ENCODE measurements at places on chromosomes 4 and X.
A peak's percentile ranks its signal among the peaks of the same experiment; 100 is the strongest.

GRCh38 chr4:1759170-1759817, 33.8 kb upstream of the FGFR3 start:
- DNase-seq: no peak

GRCh38 chr4:142773505-142773904, 72.6 kb downstream of the INPP4B start:
- DNase-seq: no peak

DNA sequence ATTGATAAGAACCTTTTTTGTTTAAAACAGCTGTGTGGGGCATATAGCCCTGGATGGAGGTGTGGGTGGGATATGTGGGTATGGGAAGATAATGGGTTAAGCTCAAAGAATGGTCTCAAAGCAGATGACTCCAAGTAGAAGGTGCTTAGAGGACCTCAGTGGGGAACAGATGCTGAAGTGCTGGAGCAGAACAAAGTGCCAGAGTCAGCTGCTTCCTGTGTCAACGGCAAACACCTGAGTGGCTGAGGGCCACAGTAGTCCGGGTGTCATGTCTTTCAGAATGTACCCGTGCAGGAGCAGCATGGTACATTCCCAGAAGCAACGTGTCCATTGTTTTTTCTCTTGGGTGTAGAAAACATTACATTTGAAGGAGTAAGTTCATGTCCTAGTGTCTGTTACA, 210.6 kb downstream of the CCNG2 start:
- no peak for DNase-seq

DNA sequence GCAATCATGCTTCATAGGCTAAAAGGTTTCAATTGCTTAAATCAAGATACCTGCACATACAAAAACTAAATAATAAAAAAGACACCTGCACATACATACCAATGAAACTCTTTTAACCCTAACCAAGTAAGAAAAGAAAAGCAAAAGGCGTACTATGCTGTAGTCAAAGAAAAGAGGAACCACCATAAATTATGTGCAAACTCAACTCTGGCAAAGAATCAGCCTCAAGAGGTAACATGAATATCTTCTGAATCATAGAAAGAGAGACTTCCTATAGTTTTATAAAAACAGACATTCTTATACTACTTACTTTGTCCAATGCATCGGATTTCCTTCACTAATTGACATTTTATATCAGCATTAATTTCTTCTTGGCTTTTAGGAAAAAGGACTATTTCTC, 29.3 kb downstream of the MMGT1 start:
- no peak for DNase-seq

DNA sequence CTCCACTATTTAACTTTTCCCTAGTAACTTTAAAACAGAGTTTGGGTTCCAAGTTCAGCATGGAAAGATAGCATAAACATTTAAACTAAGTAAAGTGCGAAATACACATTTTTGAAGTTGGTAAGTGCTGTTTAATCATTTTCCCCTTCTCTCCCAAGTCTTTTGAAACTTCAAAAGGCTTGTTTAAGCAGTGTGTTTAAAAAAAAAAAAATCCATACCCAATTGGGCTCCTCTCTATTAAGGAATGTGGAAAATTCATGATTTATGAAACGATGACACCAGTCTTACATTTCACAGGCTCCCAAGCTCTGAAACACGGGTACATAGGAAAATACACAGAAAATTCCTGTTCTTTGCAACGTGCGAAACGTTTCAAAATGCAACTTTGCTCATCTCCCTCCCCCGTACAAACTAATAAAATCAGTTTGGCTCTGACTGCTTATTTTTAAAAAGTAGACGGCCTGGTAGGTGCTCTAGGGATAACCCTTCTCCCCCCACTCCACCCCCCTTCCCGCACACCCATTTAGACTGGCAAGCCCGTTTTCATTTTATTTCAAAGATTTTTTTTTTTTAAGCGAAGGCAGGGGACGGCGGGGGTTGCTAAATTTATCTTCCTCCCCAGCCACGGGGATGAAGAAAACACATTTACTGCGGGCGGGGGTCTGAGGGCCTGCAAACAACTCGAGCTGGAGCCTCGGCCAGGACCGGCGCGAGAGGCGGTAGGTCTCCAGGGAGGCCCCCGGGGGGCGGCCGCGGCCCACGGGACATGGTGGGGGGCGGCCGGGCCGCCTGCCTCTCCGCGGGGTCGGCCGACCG, 786 bp upstream of the ZFX start:
- no peak for DNase-seq

DNA sequence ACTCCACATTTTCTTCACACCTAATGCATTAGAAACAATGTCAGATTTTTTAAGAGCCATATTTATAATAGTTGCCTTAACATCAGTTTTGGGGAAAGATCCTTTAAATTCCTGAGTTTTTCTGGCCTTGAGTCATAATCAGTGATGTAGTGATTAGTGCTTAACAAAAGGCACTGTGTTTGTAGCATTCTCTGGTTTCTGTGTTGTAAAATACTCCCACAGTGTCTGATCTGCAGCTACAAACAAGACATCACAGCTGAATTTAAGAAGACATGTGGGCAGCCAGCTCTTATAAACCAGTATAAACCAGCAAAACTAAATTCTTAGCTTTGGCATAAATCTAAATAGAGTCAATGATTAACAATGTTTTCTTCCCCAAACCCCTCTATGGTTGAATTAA, 233.8 kb downstream of the FSTL5 start:
- DNase-seq: no peak

- DNase-seq: no peak
Observed at GRCh38 chr4:55259294-55259693, 86.7 kb upstream of the SRD5A3 start.

DNA sequence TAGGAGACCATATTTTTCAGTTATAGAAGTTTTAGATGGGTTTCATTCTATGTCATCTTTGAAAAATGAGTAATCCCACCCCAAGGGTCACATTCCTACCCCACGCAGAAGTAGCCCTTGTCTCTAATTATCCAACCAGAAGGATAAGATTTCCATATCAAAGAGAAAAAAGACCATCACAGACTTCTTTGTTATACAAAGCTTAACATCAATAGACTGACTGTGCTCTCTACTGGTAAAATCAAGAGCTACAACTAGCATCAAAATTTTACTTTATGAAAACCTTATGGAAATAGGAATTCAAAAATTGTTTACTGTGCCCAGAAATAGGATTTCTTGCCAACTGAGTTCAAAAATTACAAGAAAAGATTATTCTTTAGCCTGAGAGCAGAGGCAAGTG, 24.9 kb downstream of the TNMD start:
- no peak for DNase-seq

DNA sequence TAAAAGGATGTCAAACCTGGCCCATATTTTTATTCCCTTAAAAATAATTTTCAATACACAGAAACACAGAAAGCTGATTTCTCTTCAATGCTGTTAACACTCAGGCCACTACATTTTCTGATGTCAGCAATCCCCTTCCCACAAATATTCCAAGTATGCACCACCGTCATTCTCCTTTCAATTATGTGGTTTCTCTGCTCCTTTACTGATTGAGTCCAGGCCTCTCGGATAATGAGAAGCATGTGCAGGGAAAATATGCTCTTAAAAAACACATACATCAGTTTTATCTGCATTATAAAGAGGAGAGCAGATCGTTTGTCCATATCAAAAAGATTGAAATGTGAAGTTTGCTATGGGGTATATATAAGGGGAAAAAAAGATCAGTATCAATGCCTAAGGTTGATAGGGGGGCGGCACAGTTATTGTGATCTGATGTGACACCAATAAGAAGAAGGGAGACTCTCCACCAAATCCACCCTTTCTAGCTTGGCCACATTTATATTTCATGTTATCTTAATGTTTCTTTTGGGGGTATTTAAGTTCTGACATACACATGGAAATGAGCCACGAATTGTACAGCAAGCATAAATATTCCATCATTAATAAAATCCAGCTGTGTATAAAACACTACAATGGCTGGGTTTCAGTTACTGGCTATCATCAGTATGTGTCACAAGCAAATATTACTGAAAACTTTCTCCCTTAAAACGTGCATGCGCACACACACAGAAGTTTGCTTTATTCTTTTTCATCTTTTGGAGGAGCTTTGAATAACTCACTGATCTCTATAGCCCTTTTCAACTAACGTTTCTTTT, 6.4 kb downstream of the AMOT start:
- no peak for DNase-seq

DNA sequence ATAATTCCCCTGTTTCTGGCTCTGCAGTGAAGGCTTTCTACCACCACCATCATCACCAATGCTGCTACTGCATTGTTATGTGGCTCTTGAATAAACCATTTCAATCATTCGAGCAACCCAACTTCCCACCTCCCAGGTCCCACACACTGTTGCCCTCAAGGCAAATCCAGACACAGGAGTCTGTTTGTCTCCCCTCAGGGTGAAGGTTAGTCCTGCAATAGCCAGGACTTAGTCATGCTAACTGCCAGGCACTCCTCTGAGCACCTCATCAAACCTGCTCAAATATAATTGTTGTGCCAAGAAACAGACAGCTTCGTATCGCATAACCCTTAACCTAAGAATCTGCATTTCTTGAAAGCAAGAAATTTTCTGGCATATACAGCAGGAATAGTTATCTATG, 213.2 kb downstream of the KDR start:
- DNase-seq: no peak

GRCh38 chrX:12227412-12228041, 89.3 kb downstream of the FRMPD4 start:
- DNase-seq: no peak

- DNase-seq: no peak
Observed at GRCh38 chr4:6689506-6689960, 4.1 kb upstream of the S100P start.

DNA sequence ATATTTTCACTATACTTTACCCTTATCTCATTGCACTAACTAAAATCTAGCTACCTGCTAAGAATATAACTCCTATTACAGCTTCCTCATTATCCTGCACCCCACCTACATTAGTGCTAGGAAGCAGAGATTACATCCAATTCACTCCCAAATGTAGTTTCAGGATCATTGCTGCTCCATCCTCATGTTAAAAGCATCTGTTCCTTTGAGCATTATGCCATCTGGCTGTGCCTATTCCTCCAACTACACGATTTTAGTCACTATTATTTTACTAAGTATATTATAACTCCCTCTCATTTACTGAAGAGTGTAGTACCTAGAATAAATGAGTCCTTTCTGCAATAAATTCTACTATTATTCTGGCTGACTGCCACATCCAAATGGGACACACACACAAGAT, 1586.9 kb downstream of the TECRL start:
- no peak for DNase-seq

DNA sequence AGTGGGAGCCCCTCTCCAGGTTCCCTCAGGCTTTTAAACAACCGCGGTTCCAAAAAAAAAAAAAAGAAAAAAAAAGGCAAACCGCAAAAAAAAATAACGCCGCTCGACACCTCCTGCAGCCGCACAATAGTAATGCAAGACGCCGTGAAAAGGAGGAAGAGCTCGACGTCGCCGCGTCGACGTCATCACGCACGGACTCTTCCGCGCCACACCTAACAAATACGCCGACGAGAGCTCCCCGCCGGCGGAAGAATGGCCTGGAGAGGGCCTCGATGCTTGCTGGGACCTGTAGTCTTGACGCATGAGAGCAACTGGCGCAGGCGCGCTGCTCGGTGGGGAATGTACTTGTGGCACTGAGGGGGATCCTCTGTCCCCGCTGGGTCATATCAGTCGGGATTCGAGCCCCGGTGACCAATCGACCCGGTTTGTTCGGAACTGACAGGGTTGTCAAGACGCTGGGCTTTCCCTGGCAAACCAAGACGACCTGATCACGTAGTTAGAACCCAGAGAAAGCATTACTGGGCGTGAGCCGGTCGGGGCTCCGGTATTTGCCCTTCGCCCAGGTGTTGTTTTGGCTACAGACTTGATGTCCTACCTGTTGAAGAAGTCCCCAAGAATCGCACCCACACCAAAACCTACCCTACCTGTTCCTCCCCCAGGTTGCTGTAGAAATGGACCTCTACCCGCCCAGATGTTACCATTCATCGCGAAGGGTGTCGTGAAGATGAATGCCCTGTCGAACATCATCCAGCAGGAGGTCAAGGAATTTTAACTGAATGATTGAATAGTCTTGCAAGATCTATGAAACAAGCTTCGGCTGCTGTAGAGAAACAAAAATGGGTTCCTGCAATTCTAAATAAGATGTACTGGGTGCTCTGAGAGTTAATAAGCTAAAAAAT, at the start of gene CBR4:
TSS of gene CBR4 (minus strand) at position 131 of the 899 bp plus-strand sequence. CDS start 166 bp downstream, outside the sequence.
- DNase-seq: peak; percentile 92

DNA sequence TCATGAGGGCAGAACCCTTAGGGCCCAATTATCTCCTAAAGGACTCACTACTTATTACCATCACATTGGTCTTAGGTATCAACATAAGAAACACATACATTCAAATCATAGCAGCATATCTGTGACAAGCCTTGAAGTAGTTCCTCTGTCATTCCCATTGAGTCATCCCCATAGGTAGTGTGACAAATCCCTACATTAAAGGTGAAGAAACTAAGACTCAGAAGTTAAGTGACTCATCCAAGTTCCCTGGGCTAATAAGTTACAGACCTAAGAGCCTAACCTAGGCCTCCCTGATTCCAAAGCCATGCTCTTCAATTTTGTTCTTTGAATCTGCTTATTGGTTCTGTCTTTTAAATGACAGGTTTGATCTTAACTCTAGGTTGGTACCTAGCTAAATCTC, 58.2 kb downstream of the CD38 start:
- DNase-seq: no peak

- no peak for DNase-seq
Observed at GRCh38 chrX:10379878-10380277, 223.1 kb downstream of the CLCN4 start.

Measured in activated gamma-delta T cell treated with anti-CD3 and anti-CD28 coated beads, Interleukin-2, amount 50 U/mL, for 16 hours (primary cell).